ENCODE measurements at places on chromosomes 4 and X.
A peak's percentile ranks its signal among the peaks of the same experiment; 100 is the strongest.

GRCh38 chrX:110432906-110433215 lies 74.2 kb downstream of the RTL9 start:
- no peak for DNase-seq

- no peak for DNase-seq
These were observed 7.1 kb upstream of the RGS12 start for GRCh38 chr4:3285558-3286334.

DNA sequence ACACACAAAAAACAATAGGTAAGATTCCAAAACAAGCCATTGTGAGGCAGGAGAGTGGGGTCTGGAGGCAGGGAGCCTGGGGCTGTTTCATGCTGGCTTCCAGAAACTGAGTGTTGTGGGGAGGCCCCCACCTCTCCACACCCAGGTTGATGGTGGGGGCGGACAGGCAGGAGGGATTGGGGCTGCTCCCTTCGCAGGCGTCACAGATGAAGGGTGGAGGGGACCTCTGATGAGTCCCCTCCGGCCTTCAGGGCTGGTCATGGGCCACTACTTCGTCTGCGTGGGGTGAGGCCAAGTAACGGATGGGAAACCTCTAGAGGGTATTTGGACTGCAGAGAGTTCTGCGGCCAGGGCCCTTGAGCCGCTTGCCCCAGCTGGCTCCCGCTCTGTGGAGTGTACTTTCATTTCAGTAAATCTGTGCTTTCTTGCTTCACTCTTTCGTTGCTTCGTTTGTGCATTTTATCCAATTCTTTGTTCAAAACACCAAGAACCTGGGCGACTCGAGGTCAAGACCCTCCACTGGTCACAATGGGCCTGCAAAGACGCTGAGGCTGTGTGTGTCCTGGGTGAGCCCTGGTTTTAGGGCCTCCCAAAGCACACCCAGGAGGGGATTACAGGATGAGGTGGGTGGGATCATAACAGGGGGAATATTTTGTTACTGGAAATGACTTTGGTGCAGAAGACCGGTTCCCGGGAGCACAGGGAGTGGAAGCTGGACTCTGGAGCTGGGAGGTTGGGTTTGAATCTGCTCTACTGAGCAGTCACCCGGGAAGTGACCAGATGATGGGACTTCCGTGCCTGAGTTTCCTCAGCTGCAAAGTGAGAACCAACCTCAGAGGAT lies 83.7 kb upstream of the ADRA2C start:
- no peak for DNase-seq

DNA sequence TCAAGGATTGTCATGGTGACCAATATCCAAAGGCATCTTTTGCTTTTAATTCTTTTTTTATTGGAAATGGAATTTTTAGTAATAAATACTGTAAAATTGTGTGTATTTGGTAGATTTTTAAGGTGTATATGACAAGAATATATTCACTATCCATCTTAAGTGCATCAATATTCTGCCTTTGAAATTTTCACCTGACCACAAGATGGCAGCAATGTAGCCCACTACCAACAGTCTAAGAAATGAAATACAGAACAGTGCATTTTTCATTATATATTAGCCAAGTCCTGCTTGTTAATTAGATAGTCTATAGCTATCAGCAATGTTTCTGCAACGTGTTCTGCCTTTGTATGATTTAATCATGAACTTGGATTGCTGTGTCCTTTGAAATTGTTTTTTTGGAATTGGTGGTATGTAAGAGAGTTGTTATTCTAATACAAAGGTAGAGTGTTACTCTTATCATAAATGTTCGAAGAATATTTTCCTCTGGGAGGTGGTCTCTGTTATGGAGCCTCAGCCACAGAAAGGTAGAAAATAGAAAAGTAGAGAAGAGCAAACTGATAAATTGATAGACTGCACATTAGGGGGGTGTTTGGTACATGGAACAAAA lies 38.2 kb downstream of the HPGDS start:
- DNase-seq: no peak

DNA sequence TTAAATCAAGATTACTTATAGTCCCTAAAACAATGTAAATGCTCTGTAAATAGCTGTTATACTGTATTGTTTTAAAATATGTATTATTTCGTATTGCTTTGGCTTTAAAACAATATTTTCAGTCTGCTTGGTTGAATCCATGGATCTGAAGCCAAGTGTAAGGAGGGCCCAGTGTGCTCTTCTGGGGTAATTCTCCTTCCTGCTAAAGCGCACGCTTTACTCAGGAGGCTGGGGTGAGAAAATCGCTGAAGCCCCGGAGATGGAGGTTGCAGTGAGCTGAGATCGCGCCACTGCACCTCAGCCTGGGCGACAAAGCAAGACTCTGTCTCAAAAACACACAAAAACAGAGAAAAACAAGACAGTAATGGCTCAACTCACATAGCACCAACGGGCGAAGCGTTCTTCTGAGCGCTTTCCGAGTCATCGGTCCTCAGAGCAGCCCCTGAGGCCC lies 391 bp upstream of the IDUA start:
- DNase-seq: no peak

- DNase-seq: no peak
These were observed 42.6 kb downstream of the CHRNA9 start for GRCh38 chr4:40377512-40378365.

DNA sequence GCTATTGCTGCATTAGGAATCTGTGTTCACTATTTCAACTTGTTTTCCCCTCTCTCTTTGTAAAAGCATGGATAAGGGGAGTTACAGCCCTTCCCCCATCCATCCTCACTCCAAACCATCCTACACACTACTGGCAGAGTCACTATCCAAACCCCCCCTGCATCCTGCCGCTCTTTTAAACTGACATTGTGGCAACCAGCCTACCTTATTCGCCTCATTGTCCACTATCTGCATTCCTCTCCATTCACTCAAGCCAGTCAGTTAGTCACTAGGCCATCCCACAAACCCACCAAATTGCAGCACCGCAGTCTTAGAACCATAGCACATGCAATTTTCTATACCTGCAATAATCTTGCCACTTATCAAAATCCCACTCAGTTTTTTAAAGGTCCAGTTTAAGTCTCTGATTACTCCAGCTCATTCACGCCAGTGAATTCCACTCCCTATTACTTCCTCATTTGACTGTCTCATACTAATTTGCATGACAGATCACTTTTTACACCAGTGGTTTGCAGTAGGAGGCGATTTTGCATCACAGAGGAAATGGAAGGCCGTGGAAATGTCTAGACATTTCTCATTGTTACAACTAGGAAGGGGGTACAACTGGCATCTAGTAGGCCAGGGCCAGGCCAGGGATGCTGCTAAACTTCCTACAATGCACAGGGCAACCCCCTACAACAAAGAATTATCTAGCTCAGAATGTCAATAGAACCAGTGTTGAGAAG lies 181.8 kb downstream of the HS6ST2 start:
- no peak for DNase-seq

DNA sequence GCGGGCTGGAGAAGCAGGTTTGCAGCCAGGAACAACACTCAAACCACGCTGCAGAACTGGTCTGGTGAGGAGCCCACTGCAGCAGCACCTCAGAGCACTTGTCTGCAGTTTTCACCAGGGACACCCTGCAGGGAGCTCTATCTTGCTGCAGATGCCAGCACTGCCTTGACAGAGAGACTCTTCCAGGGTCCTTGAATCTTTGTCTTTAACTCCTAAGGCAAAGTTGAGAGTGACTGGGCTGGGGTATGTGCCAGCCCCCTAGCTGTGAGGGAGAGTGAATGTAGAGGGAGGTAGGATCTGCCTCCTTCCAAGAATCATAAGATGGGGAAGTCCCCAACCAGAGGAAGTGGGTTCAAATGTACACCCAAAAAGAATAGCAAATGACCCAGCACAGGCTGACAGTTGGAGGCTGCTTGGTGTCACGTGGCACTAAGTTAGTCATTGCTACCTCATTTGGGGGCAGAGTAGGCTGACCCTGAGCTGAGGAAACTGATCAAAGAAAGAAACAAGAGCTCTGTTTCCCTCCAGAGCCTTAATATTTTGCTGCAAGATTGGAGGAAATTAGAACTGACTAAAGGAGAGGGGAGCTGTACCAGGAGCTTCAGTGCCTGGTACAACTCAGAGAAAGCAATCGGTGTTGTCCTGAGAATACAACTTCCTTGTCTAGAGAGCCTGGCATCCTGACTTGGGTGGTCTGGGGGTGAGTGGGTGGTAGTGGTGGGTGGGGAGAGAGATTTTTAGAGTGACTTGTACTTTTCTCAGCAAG lies 28.2 kb upstream of the HUWE1 start:
- peak; percentile 26 for DNase-seq

DNA sequence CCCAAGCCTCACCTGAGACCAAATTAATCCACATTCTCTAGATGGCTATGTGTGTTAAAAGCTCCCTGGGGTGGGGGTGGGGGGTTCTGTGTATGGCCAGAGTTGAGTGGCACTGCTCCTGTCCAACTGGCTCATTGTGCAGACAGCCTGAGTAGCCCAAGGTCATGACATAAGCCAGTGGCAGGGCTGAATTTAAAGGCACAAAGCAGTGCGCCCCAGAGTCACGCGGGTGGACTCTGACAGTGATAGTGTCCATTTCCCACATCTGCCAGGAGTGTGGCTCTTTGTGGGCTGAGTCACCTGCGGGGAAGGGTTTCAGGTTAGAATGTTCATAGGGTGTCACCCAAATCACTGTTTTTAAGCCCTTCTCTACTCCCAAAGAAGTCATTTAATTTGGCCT lies 45.4 kb downstream of the SCD5 start:
- DNase-seq: no peak

DNA sequence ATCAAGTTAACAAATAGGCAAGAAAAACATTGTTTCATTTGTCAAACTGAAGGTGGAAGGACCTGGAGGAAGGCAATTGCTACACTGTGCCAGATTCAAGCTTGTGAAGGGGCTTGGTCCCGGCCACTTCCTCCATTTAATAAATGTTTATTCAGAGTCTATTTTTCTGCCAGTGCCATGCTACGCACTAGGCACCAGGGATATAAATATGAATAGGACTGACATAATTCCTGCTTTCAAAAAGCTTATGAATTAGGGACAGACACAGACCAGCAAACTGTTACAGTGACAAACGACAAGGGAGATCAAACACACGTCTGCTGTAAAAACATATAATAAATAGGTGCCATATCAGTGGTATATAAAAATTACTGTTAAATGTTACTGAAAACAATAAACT lies 571 bp downstream of the TLR6 start:
- no peak for DNase-seq

DNA sequence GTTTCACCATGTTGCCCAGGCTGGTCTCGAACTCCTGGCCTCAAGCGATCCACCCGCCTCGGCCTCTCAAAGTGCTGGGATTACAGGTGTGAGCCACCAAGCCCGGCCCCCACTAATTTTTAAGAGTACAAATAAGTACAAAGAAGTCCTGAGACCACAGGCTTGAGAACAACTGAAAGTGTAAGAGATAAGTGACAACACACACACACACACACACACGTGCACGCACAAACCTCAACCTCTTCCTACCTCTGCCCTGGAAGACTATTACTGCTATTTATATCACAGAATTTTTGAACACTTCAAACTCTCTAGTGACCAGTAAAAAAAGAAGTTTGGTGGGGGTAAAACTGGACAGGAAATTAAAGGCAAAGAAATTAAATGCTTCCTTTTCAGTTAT lies 7.5 kb downstream of the KLHL15 start:
- DNase-seq: no peak

- no peak for DNase-seq
These were observed 123.9 kb downstream of the UCHL1 start for GRCh38 chr4:41380511-41381157.

Data from T follicular helper cell (primary cell).